Stimulated activated CD8-positive, alpha-beta memory T cell treated with anti-CD3 and anti-CD28 coated beads, Interleukin-4, amount 100 ng/mL, for 4 hours (primary cell): ENCODE measurements at places on chromosomes 7 and 10.

DNA sequence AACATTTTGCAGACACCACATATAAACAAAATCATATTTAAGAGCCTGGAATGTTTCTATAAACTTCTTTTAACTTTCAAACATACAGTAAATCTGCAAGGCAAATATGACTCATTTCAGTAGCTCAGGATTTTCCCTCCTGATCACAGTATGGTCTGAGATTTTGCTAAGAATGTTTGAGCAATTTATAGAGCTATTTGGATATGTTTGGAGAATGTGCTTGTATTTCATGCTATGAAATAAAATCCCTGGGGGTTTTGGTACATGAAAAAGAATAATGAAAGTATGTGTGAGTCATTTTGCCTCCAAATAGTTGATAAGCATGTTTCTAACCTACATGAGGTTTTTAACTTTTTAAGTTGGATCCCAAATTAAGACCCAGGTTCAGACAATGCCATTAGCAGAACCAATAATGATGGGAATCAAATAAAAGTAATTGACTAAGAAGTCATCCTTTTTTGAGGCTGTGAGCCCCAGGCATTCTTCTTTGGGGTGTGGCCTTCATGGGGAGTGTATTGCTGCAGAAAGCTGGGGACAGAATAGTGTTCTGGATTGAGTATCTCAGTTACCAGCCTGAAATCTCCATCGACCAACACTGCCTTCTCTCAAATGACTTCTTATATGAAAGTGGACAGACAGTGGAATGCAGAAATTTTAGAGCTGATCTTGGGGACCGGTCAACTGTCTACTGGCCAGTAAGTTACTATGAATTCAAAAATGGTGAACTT lies 66.1 kb upstream of the AGBL3 start:
- no peak for DNase-seq

- peak; percentile 35 for DNase-seq
These were observed 42.3 kb downstream of the NOC3L start for GRCh38 chr10:94320285-94320914.

DNA sequence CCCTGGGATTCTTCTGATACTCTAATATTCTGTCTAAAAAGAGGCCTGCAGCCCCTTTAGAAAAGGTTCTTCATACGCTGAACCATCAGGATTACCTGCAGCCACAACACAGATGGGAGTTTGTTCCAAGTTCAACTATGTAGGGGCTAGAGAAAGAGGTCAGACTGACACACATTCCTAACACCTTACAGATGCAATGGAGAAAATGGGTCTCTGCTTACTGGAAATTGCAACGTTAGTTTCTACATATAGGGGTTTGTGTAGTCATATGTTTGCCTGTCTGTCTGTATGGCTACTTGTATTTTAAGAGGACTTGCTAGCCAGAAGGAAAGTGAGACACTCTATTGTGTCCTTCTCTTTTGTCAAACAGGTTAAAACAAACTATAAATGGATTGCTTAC lies 618.5 kb downstream of the INHBA start:
- no peak for DNase-seq

DNA sequence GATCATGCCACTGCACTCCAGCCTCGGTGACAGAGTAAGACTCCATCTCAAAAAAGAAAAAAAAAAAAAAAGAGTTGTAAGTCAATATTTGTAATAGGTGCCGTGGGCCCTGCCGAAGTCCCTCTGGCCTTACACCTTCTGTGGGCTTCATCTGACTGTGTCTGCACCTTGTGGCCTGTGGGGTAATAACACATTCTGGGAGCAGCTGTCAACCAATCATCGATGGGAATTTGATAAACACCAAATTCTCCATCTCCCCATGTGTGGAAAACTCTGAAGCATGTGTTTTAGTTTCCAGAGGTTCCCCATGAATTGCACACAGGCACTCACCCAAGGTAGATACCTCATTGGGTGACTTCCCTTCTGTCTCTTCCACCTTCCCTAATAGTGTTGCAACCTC lies 10.8 kb downstream of the ZNF394 start:
- DNase-seq, result no peak

- no peak for DNase-seq
These were observed 174.9 kb upstream of the TRIM24 start for GRCh38 chr7:138285129-138285528.

- DNase-seq, result no peak
These were observed 88.5 kb downstream of the IPMK start for GRCh38 chr10:58179238-58179637.

DNA sequence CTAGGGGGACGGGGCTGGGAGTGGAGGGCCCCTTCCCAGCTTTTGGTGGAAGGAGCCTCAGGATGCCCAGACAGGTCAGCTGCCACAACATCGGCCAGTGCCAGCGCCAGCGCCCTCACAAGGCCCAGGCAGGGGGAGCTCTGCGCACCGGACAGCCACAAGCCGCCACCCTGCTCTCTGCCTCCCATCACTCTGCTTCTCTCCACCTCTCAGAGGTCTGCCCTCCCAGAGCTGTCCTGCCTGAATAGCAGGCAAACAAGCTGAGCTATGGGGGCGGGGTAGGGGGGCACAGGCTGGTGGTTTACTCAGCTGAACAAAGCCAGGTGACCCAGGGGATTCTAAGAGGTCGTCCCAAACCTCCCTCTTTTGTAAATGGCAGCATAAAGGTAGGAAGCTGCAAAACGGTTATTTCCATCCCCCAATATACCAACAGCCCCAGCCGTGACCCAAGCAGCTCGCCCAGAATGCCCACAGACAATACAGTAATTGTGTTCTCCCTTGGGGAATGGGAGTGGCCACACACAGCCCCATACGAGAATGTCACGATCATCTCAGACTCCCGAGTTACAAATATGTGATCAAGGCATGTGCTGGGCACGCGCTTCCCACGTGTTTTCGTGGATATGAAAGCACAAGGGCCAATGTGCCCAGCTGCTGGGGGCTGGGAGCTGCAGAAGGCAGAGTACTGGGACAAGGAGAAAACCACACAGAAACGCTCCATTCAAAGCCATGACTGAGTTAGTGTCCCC lies 19.7 kb downstream of the FAM53B start:
- DNase-seq, result no peak

DNA sequence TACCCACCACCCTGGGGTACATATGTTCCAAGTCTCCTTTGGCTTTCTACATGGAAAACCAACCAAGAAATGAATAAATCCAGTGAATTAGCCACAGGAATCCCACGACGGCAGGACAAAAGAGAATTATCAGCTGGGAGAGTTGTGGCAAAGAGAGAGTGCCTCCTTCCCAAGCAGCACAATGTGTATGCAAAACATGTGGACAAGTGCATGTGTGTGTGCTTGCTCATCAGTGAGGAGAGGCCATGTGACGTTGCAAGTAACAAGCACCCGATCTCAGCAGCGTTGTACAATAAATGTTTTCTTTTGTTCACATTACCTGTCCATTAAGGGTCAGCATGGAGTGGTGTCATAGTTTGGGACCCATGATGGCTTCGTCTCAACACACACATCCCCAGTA lies 50.0 kb upstream of the EMX2 start:
- no peak for DNase-seq

GRCh38 chr10:61612009-61612408 lies 50.7 kb upstream of the CABCOCO1 start:
- DNase-seq, result no peak

GRCh38 chr7:45968856-45969541 lies 47.9 kb upstream of the IGFBP3 start:
- no peak for DNase-seq
